ENCODE measurements at places on chromosomes 12 and 14.
A peak's percentile ranks its signal among the peaks of the same experiment; 100 is the strongest.

DNA sequence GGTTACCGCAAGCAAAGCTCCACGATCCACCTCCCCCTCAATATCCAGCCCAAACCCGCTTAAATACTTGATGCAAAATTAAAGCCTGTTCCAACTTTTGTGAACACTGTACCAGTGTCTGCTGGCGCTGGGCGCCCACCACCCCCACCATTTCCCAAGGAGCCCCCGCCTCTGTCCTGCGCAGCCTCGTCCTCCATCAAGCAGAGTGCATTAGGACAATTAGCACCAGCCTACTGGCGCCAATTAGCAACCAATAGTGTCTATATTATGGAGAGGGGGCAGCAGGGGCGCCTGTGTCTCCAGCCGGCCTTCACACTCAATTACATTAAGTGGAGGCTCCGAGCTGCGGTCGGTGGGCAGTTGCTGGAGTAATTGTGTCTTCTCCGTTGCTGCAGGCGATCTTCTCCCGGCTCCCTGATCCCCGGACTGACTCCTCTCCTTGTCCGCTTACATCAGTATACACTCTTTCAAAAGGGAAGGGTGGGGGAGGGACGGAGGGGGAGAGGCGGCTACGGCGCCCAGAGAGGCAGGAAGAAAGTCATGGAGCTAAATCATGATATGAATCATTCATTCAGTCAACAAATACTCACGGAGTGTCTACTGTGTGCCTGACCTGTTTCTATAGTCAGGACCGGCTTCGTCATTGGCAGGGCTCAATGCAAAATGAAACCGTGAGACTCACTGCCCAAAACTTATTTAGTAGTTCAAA lies 707.3 kb downstream of the MED13L start:
- no peaks in the 10 kb centered on the region for H3K4me1 ChIP-seq
- peak overlapping the region; percentile 57 for H3K27ac ChIP-seq
- no peak overlapping the region for H3K4me3 ChIP-seq

- H3K36me3 ChIP-seq: no peaks in the 10 kb centered on the region
- H3K4me1 ChIP-seq: no peaks in the 10 kb centered on the region
- no peak overlapping the region for H3K27ac ChIP-seq
- no peak for DNase-seq
- no peak overlapping the region for H3K4me3 ChIP-seq
Observed at GRCh38 chr14:53655080-53655785, 301.4 kb downstream of the BMP4 start.

GRCh38 chr12:2276288-2277033 lies 223.7 kb downstream of the CACNA1C start:
- no peak overlapping the region for H3K27ac ChIP-seq
- no peaks in the 10 kb centered on the region for H3K4me1 ChIP-seq
- no peaks in the 10 kb centered on the region for H3K36me3 ChIP-seq
- H3K27me3 ChIP-seq: no peaks in the 10 kb centered on the region
- DNase-seq: peak; percentile 41
- H3K4me3 ChIP-seq: no peak overlapping the region

DNA sequence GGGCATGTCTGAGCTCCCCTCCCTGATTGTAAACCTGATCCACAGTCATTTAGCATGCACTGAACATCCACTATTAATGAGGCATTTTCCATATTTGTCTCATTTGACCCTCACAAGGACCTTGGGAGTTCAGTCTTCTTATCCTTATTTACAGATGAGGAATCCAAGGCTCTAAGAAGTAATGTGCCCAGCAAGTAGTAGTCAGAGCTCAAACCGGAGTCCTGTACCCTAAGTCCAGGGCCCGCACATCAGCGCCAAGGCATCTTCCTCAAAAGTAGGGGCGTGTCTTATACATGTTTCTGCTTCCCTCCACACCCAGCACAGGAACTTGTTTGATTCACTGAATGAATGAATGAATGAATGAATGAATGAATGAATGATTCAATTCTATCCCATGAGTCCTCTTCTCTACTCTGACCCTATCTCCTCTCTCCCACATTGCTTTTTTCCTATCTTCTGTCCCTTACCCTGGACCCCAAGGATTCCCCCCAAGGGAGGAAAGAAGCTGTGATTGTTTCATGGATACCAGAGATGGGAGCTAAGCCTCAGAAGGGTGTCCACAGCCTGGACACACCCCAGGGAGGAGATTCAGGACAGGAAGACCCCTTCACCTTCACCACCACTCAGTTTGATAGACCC lies 21.8 kb upstream of the KRT8 start:
- H3K27me3 ChIP-seq: no peaks in the 10 kb centered on the region
- H3K4me3 ChIP-seq: no peak overlapping the region
- H3K27ac ChIP-seq: peak overlapping the region; percentile 80
- no peaks in the 10 kb centered on the region for H3K36me3 ChIP-seq
- DNase-seq: peak; percentile 45

- no peaks in the 10 kb centered on the region for H3K36me3 ChIP-seq
- H3K4me1 ChIP-seq: peaks cover 3% of the 10 kb centered on the region
- peaks cover 60% of the 10 kb centered on the region for H3K27me3 ChIP-seq
- no peak overlapping the region for H3K27ac ChIP-seq
- H3K4me3 ChIP-seq: no peak overlapping the region
- DNase-seq: peak; percentile 61
Observed at GRCh38 chr14:55851301-55851700, 266.9 kb upstream of the PELI2 start.

DNA sequence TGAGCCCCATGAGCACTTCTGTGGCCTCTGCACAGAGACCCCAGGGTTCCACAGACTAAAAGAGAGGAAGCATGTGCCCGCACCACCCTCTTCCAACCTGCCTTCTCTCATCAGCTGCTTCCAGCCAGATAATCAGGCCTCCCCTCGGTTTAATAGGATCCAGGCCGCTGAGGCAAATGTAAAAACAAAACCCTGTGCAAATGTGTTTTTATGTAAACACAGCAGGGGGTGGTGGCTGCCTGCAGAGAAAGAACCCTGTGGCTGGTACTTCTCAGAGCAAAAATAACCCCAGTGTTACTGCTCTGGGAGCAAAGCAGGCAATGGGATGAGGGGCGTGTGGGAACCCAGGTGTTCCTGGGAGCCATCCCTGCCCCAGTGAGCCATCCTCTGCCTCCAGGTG lies 46.2 kb downstream of the WSCD2 start:
- H3K27me3 ChIP-seq: peaks cover 59% of the 10 kb centered on the region
- no peak overlapping the region for H3K27ac ChIP-seq
- no peak overlapping the region for H3K4me3 ChIP-seq
- DNase-seq: peak; percentile 78
- peaks cover 7% of the 10 kb centered on the region for H3K4me1 ChIP-seq

GRCh38 chr12:16475521-16475920 lies 128.1 kb downstream of the MGST1 start:
- no peaks in the 10 kb centered on the region for H3K36me3 ChIP-seq
- H3K27me3 ChIP-seq: no peaks in the 10 kb centered on the region

- no peaks in the 10 kb centered on the region for H3K36me3 ChIP-seq
- peaks cover 72% of the 10 kb centered on the region for H3K27me3 ChIP-seq
- no peak overlapping the region for H3K4me3 ChIP-seq
- DNase-seq: peak; percentile 87
Observed at GRCh38 chr12:13368971-13369370, 172.4 kb downstream of the EMP1 start.

DNA sequence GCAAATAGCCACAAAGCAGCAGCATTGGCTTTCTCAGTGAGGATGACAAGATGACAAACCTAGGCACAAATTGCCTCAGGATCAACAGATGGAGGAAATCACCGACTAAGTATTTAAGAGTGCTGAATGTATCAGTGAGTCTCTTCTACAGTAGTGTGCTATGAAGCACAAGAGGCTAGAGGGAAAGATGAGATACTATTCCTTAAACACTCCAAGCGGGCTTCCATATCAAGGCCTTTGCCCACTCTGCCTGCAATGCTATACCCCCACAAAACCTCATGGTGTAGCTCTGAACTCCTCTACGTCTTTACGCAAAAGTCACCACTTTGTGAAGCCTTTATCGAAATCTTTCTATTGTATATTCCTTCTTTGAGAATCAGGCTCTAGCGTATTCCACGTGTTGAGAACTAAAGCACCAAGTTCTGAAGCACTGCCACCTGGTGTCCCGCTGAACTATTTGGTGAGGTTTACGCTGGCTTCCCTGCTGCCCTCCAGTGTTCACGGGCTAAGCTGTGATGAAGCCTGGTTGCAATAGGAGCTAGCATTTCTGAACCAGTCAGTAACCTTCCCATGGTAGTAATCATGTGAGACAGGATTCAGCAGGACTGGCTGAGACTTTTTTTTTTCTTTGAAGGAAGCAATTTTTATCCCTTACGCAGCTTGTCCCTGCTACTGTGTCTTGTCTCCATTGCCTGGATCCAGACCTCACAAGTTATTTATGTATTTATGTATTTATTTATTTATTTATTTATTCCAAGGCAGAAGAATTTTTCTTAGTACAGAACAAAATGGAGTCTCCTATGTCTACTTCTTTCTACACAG lies 426.5 kb upstream of the OR4E1 start:
- peak; percentile 90 for DNase-seq
- no peaks in the 10 kb centered on the region for H3K36me3 ChIP-seq
- no peak overlapping the region for H3K4me3 ChIP-seq
- H3K27ac ChIP-seq: no peak overlapping the region

GRCh38 chr12:10126413-10126812 lies 3.6 kb downstream of the CLEC7A start:
- H3K27ac ChIP-seq: no peak overlapping the region
- no peaks in the 10 kb centered on the region for H3K36me3 ChIP-seq
- peaks cover 6% of the 10 kb centered on the region for H3K4me1 ChIP-seq
- H3K4me3 ChIP-seq: no peak overlapping the region
- H3K27me3 ChIP-seq: no peaks in the 10 kb centered on the region

All from endodermal cell (in vitro differentiated cells).